Pulmonary artery endothelial cell (primary cell): ENCODE measurements at places on chromosomes 16 and 17. TPM values are rescaled to one million over a fixed set of nuclear protein-coding genes. Genes with fewer than 3 reads are reported as not detected.

GSG1L gene
- total RNA-seq = not detected in 2 replicates

ZNF750 gene
- under 0.01 and 0.07 TPM in 2 replicates for total RNA-seq

KRT17 gene
- total RNA-seq = 3.1 and 3.8 TPM in 2 replicates

CCDC200 gene
- total RNA-seq = not detected in 2 replicates

LLGL2 gene
- total RNA-seq = 3.2 and 5.4 TPM in 2 replicates

TMEM107 gene
- total RNA-seq = 15.8 and 33.2 TPM in 2 replicates

TMC7 gene
- 3.3 and 3.6 TPM in 2 replicates for total RNA-seq

HSD11B2 gene
- total RNA-seq = not detected in 2 replicates

TNS4 gene
- total RNA-seq = 0.04 TPM in 1 of 2 replicates, not detected in the other

DNA sequence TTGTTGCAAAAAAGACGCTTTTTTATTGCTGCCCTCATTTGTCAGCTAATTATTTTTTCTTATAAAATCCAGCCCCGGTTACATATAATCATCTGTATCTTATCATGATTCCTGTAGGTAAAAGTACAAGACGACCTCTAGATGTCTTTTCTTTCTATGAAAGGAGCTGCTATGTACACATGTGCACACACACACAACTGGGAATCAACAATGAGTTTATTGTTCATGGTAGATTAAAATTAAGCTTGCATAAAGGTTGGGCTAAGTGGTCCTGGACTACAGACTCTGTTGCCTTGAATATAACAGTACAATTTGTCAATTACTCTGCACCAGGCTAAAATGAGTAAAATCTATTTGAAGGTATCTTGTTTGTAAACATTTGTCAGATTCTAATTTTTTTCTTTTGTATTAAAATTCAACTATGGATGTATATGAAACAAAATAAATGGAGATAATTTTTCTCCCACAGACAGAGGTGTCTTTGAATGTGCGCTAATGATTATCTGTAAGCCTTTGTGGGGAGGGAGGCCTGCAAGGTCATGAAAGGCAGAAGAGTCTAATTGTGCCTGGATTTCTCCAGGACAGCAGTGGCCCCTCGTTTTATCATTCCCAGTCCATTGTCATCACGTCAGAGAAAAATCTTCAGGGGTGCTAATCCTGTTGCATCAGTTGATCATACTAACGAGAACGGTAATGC, 13.4 kb downstream of the C17orf58 start:
- no peak for DNase-seq

DNA sequence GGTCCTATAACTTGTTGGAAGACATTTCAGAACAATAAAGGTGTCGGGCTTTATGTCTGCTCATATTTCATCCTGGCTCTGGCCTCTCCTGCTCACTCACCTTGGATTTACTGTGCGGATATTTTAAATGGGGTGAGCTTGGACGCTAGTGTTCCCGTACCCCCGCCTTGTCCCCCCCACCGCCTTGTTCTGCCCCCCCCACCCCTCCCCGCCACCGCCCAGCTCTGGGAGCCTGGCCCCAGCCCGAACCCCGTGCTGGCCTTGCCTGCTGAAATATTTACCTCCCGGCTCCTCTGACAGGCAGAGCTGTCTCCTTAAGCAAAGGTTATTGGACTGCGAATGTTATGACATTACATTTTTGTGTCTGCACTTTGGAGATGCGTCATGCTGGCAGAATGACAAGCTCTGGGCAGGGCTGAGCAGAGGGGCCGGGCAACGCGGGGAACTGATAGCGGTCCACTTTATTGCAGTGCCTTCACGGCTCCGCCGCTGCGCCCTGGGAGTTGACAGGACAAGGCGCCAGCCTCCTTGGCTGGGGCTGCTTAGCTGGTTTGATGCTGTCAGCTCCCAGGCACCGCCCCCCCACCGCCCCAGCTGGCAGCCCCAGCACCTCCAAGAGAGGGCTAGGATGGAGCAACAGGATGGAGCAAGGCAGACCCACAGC, 222.5 kb upstream of the GSE1 start:
- no peak for DNase-seq

DNA sequence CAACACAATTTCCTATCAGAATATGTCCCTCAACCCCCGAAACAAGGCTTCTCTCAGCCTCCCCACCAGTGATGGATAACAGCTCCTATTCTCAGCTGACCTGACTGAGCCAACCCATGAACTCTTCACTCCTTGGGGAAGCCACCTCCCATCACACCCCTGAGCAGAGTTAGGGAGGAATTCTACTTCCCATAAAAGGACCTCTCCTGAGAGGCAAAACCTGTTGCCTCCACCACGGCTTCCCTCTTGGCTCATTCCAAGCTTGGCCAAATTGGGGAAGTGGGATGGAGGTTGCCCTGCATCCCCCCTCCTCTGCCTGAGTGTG, 5.7 kb upstream of the RASL10B start:
- no peak for DNase-seq

DNA sequence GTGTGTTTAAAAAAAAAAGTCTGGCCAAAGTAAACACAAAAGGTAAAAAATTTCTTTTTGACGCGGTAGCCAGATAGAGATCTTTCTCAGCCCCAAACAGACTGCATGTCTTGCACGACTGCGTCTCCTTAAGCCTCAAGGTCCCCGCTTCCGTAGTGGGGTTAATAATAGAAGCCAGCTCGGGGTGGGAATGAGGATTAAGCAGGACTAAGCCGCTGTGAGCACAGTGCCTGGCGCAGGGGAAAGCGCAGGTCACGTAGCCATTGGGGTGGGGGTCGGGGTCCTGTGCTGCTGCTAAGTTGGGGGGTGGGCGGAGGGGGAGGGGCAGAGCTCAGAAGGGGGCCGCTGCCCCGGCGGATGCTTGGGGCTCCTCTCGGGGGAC, 521 bp downstream of the GGA2 start:
- no peak for DNase-seq

DNA sequence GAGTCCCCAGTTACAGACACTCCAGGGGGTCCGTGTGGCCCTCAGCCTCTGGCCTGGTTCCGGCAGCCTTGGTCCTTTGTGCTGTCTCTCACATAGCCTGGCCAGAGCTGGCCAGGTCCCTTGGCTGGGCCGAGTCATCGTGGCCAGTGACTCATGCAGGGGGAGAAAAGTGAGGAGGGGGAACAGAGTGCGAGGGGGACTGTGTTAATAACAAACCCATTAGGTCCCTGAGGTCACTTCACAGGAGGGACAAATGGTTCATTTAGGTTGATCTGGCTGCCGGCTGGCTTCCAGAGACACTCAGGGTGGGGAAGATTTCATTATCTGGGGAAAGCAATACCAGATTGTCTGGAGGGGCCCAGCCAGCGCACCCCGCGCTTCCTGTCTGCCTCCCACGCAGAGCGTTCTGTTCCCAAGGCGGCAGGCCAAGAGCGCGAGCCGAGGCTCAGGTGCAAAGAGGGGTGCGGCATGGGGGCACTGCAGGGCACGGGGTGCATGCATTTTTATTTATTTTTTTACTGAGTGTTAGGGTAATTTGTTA, 223.1 kb downstream of the SEC14L1 start:
- no peak for DNase-seq

DNA sequence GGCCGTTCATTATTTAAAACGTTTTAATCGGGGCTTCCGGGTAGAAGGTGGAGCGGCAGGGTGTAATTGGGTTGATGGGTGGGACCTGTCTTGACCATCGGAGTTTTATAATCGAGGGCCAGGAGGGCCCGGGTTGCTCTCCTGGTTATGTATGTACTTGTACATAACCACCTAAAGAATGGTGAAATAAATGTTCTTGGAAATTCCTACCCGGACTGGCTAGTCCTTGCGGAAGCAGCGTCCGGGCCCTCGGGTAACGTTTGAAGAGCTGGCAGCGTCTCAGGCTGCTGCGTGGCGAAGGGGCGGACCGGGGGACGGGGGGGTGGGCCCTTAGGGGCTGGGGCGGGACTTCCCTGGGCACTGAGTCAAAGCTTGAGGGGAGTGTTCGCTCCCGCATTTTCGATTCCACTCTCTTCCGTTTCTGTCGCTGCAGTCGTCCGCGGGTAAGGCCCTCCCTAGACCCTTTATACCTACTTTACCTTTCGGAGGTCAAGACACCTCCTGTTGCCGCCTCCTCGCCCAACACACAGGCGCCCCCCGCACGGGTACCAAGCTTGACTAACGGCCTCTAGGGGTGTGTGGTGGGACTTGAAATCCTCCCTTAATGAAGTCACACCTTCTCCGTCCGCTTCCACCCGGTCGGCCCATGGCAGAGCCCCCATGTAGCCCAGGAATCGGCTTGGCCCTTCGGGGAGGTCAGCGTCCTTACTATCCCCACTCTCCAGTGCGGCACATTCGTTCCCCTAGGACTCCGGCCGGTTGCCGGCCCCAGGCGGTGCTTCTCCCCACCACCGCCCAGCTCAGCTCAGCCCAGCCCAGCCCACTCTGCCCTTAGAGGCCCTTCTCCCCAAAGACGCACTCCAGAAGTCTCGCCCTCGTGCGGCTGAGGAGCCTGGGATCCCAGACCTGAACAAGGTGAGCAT, at the start of gene TMEM106A:
Gene TMEM106A (plus strand): TSS at position 396 of the 923 bp plus-strand sequence. CDS start 1,167 bp downstream, outside the sequence.
- DNase-seq = peak; percentile 57

DNA sequence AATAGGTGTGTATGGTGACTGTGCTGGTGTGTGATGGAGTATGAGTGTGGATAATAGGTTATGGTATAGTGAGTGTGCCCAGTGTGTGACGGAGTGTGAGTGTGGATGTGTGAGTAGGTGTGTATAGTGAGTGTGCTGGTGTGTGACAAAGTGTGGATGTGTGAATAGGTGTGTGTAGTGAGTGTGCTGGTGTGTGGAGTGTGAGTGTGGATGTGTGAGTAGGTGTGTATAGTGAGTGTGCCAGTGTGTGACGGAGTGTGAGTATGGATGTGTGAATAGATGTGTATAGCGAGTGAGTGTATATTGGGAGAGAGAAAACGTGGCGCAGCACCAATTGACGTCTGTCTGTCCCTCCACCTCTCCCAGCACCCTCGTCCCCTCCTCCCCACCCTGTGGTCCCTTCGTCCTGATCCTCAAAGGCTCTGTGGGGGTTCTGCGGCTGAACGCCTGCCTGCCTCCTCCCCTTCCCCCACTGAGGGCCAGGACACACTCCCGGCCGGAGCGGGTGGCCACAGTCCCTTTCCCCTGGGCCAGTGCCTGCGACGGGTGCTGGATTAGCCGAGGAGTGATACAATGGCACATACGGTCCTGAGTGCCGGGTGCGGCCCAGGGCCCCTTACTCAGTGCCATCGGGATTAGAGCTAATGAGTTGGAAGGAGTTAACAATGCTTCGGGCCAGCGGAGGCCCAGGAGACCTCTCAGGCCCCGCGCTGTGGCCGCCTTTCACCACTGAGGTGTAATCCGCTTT, 160.0 kb downstream of the MRM1 start:
- DNase-seq = no peak

GRCh38 chr16:87323727-87324410, 6.7 kb upstream of the C16orf95 start:
- no peak for DNase-seq

DNA sequence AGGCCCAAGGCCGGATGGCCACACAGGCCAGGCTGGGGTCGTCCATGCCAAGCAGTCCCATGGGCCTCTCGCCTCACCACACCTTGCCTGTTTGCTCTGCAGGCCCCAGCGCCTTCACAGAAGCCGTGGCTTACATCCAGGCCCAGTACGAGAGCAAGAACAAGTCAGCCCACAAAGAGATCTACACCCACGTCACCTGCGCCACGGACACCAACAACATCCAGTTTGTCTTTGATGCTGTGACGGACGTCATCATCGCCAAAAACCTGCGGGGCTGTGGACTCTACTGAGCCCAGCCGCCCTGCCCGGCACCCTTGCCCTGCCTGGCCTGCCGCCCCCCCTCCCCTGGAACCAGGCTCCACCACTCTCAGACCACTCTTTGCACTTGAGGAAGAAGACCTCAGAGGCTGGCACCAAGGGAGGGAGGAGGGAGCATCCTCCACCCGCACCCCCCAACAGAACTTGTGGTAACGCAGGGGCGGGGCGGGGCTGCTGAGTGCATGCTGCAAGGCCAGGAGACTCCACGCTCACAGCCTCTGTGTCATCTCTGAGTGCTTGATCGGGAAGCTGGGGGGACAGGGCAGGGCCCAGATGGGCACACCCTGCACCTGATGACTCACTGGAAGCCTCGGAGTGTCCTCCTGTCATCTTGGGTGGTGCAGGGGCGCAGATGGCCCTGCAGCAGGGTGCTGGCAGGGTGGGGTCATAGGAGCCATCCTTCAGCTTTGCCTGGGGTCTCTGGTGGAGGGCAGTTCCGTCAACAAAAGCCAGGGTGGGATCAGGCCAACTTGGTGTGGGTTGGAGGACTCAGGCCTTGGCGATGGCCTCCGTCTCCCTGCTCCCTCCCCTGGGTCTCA, 81.5 kb downstream of the AMFR start:
- no peak for DNase-seq

DNA sequence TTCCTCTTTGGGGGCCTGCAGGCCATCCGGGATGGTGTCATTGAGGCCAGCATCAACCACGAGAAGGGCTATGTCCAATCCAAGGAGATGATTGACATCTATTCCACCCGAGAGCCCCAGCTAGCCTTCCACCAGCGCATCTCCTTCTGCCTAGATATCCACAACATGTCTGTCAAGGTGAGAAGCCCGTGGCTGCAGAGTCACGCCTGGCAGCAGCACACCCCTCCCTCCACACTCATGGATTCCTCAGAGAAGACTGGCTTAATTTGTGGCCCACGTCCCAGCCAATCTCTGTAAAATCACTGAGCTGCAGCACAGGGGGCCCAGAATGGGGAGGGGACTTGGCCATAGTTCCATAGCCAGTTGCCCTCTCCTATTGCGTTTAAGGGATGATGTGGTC, 15.6 kb downstream of the PSMD3 start:
- DNase-seq = no peak

GRCh38 chr16:69260019-69260418, 51.1 kb upstream of the VPS4A start:
- no peak for DNase-seq

- no peak for DNase-seq
Observed at GRCh38 chr17:61087024-61087423, 312.6 kb upstream of the TBX2 start.

- no peak for DNase-seq
Observed at GRCh38 chr16:68064791-68065365, 20.3 kb upstream of the NFATC3 start.

DNA sequence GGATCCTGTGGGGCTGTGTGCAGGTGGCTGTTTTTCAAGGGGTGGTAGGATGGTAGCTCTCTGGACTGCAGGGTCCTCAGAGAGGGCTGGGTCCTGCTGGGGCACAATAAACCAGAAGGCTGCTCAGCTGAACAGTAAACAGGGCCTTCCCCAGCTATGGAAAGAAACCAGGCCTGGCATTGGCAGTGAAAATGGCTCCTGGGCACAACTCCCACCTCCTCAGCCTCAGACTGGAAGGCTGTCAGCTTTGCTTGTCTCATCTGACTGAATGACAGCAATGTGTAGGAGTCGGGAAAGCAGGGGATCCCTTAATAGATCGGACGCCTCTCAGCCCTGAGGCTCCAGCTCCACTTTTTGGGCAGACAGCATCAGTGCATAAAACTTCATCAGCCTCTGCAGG, 59.8 kb upstream of the NLRP1 start:
- no peak for DNase-seq
